ENCODE measurements at places on chromosomes 1 and 21.

DNA sequence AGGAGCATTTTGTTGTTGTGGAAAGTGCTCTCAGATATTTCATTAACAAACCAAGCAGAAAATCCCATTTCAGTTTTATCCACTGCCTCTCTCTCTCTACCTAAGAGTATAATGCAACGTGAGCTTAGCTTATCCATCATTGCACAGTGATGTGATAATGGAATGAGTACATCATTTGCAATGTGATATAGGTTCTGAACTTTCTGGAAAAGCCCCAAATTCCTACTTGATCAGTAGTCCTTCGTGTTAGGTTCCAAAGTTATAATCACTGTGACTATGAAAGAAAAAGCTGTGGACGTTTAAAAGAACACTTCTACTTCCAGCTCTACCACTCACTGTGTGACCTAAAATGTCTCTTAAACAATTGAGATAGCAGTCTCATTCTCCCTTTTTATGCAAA, 76.4 kb upstream of the PRMT6 start:
- DNase-seq = no peak

- no peak for DNase-seq
These were observed 869.1 kb upstream of the B3GALT2 start for GRCh38 chr1:194055536-194055935.

DNA sequence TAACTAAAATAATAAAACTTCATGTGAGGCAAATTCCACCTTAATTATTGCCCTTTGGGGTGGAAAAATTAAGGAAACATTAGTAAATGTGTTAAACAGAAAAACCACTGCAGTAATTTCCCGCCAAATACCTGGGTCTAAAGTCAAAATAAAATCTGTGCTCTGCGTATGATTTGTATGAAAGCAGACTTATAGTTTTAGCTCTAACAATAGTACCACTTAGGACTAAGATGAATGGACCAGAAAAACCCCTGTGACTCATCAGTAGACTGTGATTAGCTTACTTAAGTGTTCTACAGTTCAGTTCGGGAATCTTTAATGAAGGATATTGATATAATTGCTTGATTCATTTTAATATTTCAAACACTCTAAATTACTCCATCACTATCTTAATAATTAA, 23.3 kb upstream of the C1orf105 start:
- DNase-seq = no peak

DNA sequence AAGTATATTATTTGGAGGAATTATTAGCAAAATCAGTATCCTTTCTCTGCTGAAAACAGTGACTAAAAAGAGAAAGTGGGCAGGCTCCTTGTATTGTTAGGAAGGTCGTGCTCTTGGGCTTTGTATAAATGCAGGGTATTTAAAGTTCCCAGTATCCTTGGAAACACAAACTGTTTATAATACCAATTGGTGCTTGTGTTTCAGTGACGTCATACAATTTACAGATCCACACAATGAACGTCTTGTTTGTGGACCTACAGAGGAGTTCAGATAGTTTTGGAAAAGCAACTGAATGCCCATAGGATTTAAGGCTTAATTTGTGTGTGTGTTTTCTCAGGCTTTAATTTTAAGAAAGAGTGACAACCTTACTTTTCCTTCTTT, 168.2 kb downstream of the RASAL2 start:
- DNase-seq = no peak
